ENCODE measurements at places on chromosomes 13 and 19. TPM values are rescaled to one million over a fixed set of nuclear protein-coding genes. Genes with fewer than 3 reads are reported as not detected.

DNA sequence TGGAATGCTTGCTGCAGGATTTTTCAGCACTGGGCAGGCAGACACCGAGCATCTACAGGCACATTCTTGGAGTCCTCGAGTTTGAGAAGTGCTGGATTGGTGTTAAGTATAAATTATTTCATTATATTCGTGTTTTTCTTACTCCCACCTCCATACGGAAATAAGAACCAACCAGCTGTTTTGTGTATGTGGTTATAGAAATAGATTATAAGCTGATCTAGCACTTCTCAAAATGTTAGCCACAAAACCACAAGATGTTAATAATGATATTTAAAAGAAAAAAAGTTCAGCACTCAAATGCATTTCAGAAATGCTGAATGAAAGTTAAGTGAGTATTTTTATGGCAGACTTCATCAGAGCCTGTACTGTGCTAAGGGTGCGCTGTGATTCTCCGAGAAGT, 24.0 kb upstream of the TEX29 start:
- DNase-seq, result no peak

- DNase-seq, result no peak
These were observed 21.1 kb upstream of the POMP start for GRCh38 chr13:28637714-28638355.

DNA sequence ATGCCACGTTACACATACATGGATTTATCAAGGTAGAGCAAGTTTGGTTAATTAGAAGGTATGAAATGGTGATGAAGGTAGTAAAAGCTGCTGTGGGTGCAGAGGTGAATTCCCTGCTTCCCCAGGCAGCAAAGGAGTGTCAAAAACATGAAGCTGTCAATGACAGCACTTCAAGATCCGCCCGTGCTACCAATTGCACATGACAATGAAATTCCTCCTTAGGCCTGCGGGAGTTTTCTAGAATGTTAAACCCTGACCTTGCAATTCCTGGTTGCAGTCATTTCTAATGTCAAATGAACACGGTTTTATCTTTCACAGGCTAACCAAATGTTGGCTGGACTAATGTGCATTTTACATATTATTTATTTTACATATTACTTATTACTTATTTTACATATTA, 67.7 kb upstream of the LSM14A start:
- DNase-seq, result no peak

DNA sequence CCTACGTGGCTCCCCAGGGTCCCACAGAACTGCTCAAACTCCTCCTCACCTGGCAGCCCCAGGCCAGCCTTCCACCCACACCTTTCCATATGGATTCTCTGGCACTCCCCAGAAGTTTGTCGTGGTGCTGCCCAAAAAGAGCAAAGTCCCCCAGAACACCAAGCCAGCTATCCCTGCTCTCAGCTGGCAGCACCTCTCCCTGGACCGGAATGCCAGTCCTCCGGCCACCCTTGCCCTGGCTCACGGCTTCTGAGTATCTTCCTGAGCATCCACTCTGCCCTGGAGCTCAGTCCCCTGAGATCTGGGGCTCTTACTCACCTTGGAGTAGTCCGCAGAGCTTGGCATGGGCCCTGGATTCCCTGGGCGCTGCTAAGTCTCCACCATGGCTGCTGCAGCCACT, 166.5 kb upstream of the ZNF507 start:
- DNase-seq, result no peak

GRCh38 chr19:13181747-13182388, 31.7 kb downstream of the IER2 start:
- peak; percentile 33 for DNase-seq

DNA sequence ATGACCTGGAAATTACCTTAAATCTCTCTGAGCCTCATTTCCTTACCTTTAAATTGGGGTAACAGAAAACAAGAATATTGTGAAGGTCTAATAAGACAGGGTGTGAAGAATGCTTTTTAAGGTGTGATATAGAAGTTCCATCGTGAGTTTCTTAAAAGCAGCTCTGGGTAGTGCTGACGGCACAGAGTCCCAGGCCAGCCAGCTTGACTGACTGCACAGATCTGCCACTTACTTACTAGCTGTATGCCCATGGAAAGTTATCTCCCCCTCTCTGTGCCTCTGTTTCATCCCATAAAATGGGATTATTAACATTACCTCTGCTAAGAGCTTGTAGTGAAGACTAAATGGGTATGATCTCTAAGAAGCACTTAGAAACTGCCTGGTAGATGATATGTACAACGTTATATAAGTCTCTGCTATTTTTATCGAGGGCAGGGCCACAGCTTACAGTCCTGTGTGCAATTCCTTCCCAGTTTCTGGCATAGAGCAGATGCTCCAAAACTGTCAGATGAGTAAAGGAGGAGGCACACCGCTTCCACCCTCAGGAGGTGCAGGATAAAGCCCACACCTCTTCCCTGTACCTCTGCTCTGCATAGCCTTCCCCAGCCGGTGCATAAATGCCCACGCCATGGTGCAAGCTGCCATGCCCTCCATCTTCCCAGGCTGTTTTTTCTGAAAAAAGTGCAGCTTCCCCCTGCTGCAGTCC, 99.6 kb downstream of the MBNL2 start:
- no peak for DNase-seq

- DNase-seq, result no peak
These were observed 71.3 kb downstream of the DPF1 start for GRCh38 chr19:38152461-38153379.

GRCh38 chr13:73268306-73268705, 209.5 kb downstream of the KLF5 start:
- no peak for DNase-seq

CACNG7 gene
- total RNA-seq, result not detected

ARL11 gene
- total RNA-seq, result 0.59 TPM

ARHGEF1 gene
- total RNA-seq, result 34.3 TPM

SIGLECL1 gene
- total RNA-seq, result not detected

VASP gene
- total RNA-seq, result 35.5 TPM

RNF225 gene
- total RNA-seq, result 0.99 TPM

Data from skin of body (tissue), 3 donors.